ENCODE measurements at places on chromosomes 7 and 10.
A peak's percentile ranks its signal among the peaks of the same experiment; 100 is the strongest.

GRCh38 chr10:59888781-59889435 lies 17.4 kb downstream of the CCDC6 start:
- no peak for DNase-seq

GRCh38 chr7:100720671-100721504 lies 620 bp downstream of the EPO start:
- no peak for DNase-seq

DNA sequence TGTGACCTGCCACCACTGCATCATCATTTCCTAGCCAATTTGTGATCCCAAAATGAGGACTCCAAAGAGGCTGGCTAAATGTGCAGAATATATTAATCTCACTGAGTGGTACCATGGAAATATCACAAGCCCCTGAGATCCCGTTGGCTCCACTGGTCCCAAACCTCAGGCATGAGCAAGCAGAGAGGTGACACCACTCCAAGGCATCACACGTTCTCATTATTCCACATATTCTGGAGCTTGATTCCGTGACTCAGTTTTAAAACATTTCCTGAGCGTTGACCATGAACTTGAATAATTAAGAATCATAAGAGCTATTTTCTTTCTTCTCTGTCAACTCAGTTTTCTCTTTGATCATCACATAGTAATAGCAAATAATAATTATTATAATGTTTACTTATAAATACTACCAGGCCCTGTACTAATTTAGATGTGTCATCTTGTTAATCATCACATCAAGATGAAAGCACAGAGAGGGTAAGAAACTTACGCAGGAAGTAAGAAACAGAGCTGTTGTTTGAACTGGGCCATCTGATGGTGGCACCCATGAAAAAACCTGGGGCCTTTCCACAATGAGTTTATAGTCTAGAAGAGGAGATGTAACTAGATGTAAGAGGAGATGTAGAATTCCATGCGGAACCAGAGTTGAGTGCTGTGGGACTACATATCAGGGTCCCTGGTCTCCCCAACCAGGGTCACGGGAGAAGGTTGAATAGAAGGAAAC lies 3.5 kb downstream of the APBB1IP start:
- no peak for DNase-seq

DNA sequence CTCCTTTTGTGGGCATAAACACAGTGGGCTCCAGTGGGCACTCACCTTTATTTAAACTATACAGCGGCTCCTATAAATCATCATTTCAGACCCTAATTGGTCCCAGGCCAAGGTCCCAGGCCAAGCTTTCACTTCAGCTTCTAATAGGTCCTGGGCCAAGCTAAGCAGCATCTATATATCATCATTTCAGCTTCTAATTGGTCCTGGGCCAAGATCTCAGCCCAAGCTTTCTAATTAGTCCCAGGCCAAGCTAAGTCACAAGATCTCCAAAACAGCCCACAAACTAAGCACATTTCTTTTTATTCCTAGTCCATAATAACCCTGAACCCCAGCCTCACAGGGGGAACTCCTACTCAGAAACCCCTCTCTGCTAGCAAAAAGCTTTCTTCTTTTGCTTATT lies 47.1 kb downstream of the ZNF680 start:
- DNase-seq: no peak

DNA sequence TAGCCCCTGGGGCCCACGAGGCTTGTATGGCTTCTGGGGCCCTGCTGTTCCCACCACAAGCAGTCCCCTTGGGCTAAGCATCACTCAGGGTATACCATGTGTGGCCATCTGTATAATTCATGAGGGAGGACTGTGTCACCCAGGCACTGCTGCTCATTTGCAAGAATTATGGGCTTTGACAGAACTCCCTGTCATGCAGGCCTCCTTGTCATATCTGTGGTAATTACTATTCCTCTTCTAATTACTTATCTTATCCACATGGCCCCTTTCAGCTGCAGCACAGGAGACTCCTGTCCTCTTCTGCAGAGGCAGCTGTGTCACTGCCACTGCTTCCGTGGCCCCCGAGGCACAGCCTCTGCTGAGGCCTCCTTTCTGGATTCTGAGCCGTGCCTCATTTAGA lies 46.3 kb downstream of the LRMDA start:
- DNase-seq: no peak

- DNase-seq: no peak
Measured at GRCh38 chr10:114320249-114321116, 81.4 kb downstream of the VWA2 start.

DNA sequence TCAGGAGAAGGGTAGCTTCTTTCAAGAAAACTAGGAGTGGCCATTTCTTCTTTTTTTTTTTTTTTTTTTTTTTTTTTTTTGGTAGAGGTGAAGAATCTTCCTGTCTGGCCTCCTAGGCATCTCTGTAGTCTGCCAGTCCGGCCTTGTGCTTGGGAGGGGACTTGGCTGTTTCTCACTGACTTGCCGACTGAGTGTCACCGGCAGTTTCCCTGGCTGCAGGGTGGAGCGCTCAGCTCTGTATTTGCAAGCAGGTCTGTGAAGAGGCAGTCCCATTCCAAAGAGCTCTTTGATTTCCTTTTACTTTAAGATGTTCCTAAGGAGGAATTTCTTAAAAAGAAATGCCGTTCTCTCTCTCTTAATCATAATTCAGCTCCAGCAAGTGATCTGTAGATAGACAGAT lies 212.6 kb downstream of the ADRA2A start:
- DNase-seq: no peak

DNA sequence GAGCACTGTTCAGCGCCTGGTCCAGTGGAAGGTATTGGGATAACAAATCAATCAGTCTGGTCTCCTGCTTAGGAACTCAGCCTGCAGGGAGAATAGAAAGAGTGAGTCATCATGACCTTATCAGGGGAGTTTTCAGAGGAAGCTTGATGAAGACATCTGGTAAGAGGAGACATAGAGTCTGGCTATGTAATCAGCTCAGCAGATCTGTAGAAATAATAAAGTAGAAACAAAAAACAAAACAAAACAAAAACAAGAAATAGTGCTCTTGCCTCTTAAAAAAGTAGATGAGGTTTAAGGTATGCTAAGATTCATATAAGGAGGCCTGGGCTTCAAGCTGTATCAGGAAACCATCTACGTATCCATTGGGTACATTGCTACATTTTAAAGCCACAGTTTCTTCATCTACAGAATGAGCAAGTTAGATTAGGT lies 14.4 kb downstream of the TAS2R41 start:
- DNase-seq: no peak

DNA sequence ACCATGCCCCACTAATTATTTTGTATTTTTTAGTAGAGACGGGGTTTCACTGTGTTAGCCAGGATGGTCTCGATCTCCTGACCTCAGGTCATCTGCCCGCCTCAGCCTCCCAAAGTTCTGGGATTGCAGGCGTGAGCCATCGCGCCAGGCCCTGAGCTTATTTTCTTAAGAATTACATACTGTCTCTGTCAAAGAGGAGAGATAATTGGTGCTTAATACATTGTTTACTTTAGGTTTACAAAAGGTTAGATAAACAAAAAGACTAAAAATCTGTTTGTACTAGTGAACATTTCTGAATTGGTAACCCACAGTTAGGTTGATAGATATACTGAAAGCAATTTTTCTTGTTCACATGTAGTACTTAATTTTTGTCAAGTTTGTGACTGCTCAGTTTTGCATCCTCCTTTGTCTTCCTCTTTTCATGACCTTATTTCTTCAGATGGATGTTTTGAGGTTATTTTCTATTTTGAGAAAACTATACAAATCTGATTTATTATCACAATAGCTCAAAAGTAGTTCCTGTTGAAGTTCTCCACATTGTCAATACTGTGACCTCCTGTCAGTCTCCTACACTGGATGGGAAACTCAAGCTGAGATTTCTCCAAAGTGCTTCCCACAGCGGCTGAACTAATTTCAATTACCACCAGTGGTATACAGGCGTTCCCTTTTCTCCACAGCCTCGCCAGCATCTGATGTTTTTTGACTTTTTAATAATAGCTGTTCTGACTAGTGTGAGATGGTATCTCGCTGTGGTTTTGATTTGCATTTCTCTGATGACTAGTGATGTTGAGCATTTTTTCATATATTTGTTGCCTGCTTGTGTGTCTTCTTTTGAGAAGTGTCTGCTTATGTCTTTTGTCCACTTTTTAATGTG lies 22.5 kb downstream of the HHEX start:
- DNase-seq: peak; percentile 41

DNA sequence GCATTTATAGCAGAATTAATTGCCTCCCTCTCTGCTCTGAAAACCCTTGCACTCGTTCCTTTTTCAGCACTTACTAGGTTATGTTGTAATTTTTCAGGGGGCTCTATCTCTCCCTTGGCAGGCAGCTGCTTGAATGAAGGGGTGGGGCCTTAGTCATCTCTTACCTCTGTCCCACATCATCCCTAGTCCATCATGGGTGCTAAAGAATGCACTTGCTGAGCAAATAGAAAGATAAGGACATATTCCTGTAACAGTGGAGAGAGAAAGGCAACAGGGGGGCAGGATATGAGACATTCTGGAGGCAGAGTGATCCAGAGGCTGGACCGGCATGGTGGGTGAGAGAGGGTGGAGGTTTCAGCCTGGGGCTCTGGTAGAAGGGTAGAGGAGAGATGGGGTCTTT lies 60.0 kb downstream of the MINDY4 start:
- DNase-seq: no peak

DNA sequence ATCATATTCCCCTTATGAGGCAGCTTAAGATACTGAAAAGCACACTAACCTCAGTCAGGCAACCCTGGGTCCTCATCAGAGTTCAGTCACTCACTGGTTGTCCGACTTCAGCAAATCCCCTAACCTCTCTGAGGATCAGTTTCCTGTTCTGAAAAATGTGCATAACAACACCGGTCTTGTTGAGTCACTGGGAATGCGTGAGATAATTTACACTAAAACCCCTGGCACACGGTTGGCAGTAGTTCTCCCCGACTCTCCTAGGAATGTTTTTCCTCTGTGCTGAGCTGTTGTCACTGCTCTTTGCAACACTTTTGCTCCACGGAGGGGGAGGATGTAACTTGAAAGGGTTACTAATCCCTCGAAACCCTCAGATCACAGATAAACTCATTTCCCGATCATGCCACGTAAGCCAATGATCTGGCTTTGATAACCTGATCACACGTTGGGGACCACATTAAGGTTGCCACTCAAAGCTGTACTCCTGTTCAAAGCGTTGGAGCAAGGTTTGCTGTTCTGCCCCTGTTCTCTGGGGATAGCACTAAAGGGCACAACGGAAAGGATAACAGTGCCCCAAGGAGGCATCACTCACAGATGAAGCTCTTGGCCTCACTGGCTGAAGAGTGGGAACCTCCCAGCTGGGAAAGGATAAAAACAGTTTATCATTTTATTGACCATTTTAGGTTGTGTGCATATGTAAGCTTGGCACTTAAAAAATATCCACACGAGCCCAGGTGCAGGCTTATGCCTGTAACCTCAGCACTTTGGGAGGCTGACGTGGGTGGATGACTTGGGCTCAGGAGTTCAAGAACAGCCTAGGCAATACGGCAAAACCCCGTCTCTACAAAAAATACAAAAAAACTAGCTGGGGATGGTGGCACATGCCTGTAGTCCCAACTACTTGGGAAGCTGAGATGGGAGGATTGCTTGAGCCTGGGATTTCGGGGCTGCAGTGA lies 5.0 kb upstream of the RBM17 start:
- DNase-seq: no peak

- DNase-seq: no peak
Measured at GRCh38 chr7:110698576-110698975, 392.4 kb upstream of the LRRN3 start.

- no peak for DNase-seq
Measured at GRCh38 chr10:132650611-132651250, 113.1 kb downstream of the INPP5A start.

DNA sequence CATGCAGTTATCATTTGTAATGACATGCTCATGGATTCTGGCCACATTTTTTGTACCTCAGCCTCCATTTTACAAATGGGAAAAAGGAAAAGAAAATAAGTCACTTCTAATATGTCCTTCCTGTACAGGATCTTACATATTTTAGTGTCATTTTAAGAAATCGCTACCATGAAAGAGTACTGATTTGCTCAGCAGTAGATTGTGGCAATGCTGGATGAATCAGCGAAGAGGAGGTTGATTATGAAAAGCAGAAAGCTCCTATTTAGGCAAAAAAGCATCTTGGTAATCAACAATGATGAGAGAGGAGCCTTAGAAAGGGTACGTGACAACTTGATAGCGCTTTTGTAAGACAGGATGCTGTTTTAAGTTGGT lies 522.9 kb downstream of the PARD3 start:
- no peak for DNase-seq

- peak; percentile 21 for DNase-seq
Measured at GRCh38 chr7:44471436-44471835, 19.0 kb downstream of the NUDCD3 start.

- DNase-seq: no peak
Measured at GRCh38 chr7:64509583-64509982, 53.3 kb downstream of the ZNF680 start.

- DNase-seq: no peak
Measured at GRCh38 chr7:99099499-99100077, 44.3 kb downstream of the SMURF1 start.

DNA sequence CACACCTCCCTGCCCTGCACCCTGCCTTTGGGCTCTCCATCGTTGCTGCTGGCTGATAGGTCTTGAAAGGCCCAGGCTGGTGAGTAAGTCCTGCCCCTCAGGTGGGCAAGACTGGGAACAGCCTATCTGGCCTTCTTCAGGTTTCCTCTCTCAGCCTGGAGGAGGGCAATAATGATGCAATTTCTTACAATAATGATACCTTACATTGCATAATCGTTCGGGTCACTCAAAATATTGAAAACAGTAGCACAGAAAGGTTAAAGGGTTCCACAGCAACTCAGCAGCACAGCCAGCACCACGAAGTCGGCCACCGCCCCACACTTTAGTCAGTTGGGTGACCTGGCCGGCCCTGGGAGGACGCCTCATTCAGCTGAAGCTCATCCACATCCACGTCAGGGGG lies 16.0 kb upstream of the FAM20C start:
- DNase-seq: no peak

- DNase-seq: no peak
Measured at GRCh38 chr7:51451751-51452476, 135.3 kb upstream of the COBL start.

GRCh38 chr7:53422291-53422690 lies 386.9 kb downstream of the POM121L12 start:
- DNase-seq: no peak

- no peak for DNase-seq
Measured at GRCh38 chr7:134444961-134445315, 14.0 kb downstream of the AKR1B1 start.

GRCh38 chr10:67306588-67307205 lies 380.9 kb downstream of the LRRTM3 start:
- DNase-seq: peak; percentile 6

All from NCI-H774 (cell line).